NCI-H2081 treated with DMSO at 0.1 percent for 48 hours (cell line): ENCODE measurements at places on chromosomes 13 and 19.

GRCh38 chr19:4379383-4380253, 20.7 kb downstream of the SH3GL1 start:
- no peak for DNase-seq

DNA sequence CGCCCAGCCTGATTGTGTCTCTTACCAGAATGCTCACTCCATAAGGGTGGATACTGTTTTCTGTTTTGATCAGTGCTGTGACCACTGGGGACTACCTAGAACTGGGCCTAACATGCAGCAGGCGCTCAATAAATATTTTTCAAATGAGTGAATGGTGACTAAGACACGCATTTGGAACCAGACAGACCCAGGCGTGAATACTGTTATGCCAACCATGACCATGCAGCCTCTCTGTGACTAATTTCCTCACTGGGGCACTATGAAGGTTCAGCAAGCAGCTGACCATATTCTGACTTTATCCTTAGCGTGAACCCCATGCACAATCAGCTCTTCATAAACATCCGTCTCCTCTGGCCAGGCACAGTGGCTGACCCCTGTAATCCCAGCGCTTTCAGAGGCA, 13.0 kb upstream of the SPC24 start:
- no peak for DNase-seq

- DNase-seq = peak; percentile 36
Measured at GRCh38 chr13:78680576-78681350, 21.8 kb upstream of the OBI1 start.

DNA sequence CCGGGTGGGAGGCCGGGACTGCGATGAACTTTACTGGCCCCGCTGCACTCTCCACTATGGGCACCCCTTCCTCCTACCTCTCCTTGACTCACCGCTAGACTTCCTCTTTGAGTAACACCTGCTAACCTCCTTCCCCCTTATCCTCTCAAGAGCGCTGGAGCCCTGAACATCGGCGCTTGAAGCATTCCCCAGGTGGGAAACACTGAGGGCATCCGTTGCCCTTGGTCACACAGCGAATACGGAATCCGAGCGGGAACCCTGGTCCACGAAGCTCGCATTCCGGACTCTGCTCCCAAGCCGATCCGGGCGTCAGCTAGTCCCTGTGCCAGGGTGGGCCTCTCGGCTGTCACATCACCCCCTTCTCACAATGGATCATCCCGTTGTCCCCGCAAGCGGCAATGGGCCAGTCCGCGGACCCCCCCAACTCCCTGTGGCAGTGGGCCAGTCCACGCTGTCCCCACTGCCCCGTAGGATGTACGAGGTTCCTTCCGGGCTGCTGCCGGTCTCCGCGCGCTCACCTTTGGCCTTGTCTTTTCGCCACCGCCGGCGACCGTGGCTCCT, 4.2 kb downstream of the LIPE start:
- DNase-seq = no peak

DNA sequence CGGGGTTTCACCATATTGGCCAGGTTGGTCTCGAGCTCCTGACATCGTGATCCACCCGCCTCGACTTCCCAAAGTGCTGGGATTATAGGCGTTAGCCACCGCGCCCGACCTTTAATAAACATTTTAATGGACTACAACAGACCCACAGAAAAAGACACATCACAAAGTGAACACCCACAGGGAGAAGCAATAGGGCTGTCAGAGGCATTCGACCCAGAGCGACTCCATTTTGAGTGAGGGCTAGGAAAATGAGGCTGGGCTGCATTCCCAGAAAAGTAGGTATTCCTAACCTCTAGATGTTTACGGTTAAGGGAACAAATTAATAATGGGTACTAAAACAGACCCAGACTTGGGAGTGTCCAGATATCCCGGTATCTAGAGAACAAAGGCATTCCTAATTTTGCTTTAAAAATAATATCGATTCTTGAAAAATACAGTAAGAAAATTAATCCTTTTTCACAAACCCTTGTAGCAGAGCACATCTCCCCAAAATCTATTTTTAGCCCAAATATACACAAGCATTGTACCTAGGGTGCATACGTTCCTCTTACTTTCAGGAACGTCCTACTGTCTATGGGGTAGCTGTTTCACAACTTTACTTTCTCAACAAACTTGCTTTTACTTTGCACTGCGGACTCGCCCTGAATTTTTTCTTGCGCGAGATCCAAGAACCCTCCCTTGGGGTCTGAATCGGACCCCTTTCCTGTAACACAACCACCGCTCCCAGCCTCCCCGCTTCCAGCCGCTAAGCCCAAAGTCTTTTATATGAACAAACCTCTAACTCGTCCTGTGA, 811 bp upstream of the ZNF8 start:
- DNase-seq = no peak

GRCh38 chr13:106528718-106529414, 6.6 kb downstream of the EFNB2 start:
- DNase-seq = no peak

GRCh38 chr19:38596057-38596981, 21.4 kb downstream of the MAP4K1 start:
- no peak for DNase-seq

DNA sequence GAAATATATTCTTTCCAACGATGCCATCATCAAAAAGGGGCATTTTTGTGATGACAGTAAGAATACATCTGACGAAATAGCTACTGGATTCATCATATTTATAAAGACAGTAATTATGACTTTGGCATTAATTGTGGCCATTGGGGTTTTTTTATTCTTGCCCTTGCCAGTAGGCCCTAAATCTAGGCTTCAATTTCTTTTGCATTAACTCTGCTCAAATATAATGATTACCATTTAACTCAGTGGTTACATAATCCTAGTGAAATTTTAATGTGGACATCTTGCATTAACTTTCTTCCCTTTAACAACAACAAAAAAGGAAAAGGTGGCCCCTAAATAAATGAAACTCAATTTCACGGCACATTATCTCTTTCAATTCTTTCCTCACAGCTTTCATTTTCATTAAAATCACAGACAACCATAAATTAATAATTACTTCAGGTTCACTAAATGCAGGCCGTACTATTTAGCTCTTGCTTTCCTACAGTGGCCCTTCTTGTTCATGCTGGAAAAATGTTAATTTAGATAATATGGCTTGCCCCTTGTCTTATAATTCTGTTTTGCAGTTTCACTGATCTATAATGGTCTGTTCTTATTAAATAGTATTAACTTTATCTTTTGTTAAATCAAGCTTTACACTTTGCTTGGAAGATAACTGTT, 615.6 kb downstream of the DACH1 start:
- DNase-seq = no peak

- DNase-seq = no peak
Measured at GRCh38 chr19:19111967-19112580, 26.2 kb downstream of the TMEM161A start.
